ENCODE measurements at places on chromosomes 12 and 14. TPM values are rescaled to one million over a fixed set of nuclear protein-coding genes. Genes with fewer than 3 reads are reported as not detected.

Gene TAS2R7
- polyA plus RNA-seq: not detected

Gene NOP9
- 11.0 TPM for polyA plus RNA-seq

Gene BDKRB2
- 22.6 TPM for polyA plus RNA-seq

Gene TDG
- polyA plus RNA-seq: 5.2 TPM

Gene AVPR1A
- polyA plus RNA-seq: 17.8 TPM

Gene KRT4
- 1.2 TPM for polyA plus RNA-seq

Gene RNASE7
- polyA plus RNA-seq: not detected

Gene PDE3A
- 3.5 TPM for polyA plus RNA-seq

Gene TMEM253
- polyA plus RNA-seq: 0.83 TPM

Gene SLC24A4
- polyA plus RNA-seq: 0.05 TPM

Gene HOXC12
- not detected for polyA plus RNA-seq

Gene KCNH3
- 1.8 TPM for polyA plus RNA-seq

Gene NINJ2
- polyA plus RNA-seq: 1.4 TPM

Gene LIN7A
- polyA plus RNA-seq: 3.1 TPM

Gene PMCH
- polyA plus RNA-seq: not detected

Gene GPR162
- 5.1 TPM for polyA plus RNA-seq

Gene CMKLR1
- polyA plus RNA-seq: 1.3 TPM

Gene TRHDE
- polyA plus RNA-seq: 2.7 TPM

Gene ZDHHC22
- polyA plus RNA-seq: 0.04 TPM
